ENCODE measurements at places on chromosomes 1 and 21.
A peak's percentile ranks its signal among the peaks of the same experiment; 100 is the strongest.

DNA sequence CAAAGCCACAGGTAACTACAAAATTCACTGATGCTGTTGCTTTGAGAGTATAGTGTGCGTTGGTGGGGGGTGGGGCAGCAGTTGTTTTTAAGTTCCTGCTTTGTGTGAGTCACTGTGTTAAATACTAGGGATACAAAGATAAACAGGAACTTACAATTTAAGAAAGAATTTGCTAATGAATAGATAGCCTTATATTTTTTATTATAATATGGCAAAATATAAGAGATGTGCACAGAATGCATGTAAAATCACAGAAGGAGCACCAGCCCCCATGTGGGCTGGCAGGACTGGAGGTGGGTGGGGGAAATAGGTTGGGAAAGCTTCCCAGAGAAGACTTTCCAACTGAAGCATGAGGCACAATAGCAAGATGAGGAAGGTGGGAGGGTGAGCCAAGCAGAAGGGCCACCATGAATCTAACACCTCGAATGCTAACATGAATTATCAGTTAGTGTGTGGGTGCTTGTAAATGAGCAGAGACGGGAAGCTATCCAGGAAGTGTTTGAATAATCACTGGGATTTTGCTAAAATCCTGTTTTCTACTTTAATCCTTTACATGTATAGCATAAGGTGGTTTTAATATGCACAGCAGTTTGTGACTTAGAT is 57.0 kb upstream of the RAVER2 start:
- no peak for DNase-seq

- no peak for DNase-seq
Observed at GRCh38 chr1:226889616-226890330, 19.4 kb downstream of the PSEN2 start.

DNA sequence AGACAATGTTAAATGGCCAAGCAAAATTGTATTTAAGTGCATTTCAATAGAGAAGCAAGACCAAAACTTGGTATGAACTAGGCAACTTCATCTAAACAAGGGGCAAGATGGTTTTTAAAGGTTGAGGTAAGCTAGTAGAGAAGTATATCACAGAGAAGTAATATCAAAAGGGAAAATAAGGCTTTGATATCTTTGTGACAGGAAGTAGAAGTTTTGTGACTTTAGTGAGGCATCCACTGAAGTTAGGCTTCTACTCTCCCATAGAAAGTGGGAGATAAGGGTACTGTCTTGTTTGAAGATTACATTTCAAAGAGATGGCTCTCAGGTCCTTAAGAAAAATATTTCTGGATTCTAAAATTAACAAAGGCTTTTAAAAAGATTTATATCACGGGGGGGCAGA is 8.9 kb downstream of the OR10T2 start:
- no peak for DNase-seq

DNA sequence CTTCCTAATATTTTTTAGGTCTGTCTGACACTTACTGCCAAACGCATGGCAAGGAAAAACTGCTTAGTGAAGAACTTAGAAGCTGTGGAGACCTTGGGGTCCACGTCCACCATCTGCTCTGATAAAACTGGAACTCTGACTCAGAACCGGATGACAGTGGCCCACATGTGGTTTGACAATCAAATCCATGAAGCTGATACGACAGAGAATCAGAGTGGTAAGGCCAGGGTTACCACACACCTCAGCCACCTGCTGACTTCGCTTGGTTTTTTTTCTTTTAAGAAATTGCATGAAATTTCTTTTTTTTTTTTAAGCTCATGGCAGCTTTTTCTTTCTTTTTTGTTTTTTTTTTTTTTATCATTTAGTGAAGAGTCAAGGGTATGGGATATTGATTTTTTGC is 17.2 kb downstream of the ATP1A1 start:
- DNase-seq, result no peak

DNA sequence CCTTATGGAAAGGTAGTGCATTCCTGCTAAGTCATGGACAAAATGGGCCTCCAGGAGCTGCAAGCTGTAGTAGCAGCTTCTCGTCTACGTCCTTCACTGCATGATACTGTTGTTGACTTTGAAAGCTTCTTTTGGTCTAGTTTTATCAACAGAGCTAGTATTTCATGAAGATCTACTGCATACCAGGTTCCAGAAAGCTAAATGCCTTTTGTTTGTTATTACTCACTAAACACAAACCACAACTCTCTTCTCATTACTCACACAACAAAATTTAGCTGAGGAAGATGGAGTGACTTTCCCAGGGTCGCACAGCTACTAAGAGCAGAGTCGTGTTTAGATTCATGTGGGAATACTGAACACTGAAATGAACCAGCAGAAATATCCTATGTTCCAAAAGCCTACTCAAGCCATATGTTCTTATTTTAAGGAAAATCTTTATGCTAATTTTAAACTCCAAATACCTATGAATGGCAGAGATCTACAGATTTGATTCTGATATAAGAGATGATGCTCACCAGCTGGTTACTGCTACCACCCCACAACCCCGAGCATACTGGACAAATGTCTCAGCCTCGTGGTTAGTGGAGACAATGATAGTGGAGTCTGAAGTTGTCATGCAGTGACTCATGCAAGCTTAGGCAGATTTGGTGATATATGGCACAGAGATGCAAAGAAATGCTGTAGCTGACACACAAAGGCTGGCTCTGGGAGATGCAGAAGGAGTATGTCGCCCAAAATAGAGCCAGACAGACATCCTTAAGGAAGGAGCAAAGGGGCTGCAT is 20.6 kb downstream of the PGBD2 start:
- no peak for DNase-seq

DNA sequence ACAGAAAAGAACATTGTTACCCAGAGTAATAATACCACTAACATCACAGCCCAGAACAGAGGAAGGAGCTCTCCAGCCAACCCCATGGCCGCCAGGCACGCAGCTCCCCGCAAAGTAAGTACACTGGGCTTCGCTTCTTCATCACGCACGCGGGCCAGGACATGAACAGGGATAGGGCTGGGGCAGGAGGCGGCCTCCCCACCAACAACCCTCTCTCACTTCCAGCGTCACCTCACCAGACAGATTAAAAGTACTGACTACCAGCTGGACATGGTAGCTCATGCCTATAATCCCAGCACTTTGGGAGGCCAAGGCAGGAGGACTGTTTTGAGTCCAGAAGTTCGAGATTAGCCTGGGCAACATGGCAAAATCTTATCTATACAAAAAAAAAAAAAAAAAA is 78.3 kb downstream of the NPHP4 start:
- no peak for DNase-seq

GRCh38 chr1:64962441-64962840 is 3.9 kb downstream of the JAK1 start:
- no peak for DNase-seq

DNA sequence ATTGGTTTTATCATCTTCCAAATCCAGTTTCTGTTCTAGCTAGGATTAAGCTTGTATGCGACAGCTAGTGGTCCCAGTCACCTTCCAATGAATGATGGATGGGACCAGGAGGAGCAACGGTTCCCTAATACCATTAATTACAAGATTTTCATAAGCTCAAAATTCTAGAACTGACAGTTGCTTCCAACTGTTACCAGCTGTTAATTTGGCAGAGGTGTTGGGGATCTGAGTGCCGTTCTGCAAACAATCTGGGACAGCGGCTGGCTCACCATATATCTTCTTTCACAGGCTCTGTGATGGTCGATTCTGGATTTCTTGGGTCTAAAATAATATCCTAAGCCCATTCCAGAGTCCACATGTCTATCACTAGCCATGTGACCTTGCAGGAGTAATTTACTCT is 34.5 kb upstream of the RALGPS2 start:
- peak; percentile 91 for DNase-seq

DNA sequence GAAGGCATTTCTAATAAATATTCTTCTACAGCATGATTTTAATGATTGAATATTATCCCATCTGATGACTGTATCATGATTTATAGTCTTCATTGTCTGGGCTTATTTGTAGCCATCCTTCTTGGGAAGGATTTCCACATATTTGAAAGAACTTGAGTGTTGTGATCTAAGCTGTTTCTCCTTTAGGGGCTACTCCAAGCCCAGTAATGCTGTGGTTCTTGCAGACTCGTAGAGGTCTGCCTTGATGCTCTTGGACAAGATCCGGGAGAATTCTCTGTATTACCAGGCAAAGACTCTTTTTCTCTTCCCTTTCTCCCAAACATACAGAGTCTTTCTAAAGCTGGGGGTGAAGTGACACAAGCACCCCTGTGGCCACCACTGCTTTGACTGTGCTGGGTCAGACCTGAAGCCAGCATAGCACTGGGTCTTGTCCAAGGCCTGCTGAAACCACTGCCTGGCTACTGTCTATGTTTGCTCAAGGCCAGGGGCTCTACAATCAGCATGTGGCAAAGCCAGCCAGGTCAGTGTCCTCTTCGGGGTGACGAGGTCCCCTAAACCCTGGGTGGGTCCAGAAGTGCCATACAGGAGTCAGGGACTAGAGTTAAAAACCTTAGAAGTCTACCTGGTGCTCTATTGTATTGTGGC is 107.4 kb downstream of the GIPC2 start:
- no peak for DNase-seq

GRCh38 chr1:220243947-220244346 is 28.3 kb downstream of the RAB3GAP2 start:
- no peak for DNase-seq

DNA sequence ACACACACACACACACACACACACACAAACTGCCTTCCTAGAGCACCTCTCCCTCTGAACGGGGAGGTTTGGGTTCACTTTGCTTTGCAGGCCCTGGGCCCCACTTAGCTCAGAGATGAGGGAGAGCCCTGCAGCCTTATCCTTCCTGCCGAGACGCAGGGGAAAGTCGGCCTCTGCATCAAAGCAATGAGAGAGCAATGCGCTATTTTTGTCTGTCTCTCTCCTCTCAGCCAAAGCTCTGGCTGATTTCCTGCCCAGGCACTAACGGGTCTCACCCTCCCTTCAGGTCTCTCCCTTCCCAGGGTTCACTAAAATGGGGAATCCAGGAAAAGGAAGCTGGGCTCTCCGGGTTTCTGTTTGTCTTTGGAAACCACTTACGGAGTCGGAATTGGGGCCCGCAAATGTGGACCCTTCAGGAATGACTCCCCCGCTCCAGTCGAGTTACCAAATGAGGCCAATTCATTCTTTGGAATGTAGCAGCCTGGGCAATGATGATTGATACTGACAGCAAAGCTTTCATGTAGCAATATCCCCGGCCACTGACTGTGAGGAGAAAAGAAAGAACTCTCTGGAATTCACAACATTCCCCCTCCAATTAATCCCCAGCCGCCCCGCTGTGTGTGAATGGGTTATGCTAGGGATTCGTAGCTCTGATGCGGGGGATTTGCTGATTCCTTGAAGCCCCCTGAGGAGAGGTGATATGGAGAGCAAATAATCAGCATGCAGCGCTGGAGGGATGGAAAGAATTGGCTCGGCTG is 61.5 kb upstream of the WLS start:
- DNase-seq, result no peak

DNA sequence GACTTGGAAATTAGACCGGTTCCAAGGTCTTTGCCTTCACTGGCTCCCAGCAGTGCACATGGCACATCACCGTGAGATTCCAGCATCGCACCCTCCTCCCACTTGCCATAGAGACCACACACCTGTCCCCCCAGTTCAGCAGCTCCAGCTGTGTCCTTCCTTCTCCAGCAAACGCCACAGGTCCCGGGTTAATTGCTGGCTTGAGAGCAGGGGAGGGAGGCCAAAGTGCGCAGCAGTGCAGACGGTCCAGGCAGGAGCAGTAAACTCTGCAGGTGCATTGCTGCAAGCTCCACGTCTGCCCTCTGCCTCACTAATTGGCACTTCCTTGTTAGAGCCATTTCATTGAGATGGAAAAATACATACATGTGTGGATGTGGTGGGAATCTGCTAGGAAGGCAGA is 65.3 kb downstream of the KLHDC7A start:
- DNase-seq, result no peak

GRCh38 chr1:37317870-37318467 is 156.4 kb upstream of the ZC3H12A start:
- DNase-seq, result no peak

GRCh38 chr1:212671342-212672031 is 28.2 kb downstream of the BATF3 start:
- peak; percentile 84 for DNase-seq

- DNase-seq, result no peak
Observed at GRCh38 chr1:175417316-175417715, 224.7 kb upstream of the KIAA0040 start.

DNA sequence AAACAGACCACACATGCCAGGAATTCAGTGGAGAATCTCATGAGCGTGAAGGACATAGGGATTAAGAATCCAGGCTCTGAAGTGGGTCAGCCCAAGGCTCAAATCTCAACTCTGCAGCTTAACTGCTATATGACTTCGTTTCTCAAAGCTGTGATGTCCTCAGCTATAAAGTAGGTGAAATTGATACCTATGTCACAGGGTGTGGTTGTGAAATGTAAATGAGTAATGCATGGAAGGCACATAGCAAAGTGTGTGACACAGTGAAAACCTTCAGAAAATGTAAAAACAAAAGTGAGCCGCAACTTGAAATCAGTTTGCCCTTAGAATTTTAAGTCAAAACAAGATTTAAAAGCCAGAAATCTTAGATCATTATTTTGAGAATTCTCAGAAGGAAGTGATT is 145.7 kb upstream of the PRMT6 start:
- DNase-seq, result no peak

DNA sequence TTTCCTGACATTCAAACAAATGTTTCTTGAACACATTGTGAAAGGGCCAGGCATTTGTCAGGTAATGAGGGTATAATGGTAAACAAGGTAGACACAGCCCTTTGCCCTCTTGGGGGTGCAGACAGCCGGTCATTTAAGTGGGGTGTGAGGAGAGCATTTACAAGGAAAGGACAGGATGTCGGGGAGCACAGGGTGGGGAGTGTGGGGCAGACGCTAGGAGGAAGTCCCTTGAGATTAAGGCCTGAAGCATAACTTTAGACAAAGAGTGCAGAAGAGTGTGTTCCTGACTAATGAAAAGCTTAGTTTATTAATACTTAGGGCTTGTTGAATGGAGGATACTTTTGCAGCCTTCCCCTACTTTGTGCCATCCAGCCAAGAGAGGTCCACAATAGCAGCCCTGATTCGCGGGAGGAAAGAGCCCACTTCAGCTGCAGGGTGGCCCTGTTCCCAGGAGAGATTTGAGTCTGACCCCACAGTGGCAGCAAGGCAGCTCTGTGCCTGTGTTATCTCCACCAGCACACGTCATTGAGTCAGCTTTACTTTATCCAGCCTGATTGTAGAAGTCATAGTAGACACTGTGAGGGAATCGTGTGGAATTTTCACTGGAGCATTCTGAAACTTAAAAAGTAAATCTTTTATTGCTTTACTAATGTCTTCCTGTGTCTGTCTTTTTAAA is 35.1 kb downstream of the MPZL1 start:
- no peak for DNase-seq

DNA sequence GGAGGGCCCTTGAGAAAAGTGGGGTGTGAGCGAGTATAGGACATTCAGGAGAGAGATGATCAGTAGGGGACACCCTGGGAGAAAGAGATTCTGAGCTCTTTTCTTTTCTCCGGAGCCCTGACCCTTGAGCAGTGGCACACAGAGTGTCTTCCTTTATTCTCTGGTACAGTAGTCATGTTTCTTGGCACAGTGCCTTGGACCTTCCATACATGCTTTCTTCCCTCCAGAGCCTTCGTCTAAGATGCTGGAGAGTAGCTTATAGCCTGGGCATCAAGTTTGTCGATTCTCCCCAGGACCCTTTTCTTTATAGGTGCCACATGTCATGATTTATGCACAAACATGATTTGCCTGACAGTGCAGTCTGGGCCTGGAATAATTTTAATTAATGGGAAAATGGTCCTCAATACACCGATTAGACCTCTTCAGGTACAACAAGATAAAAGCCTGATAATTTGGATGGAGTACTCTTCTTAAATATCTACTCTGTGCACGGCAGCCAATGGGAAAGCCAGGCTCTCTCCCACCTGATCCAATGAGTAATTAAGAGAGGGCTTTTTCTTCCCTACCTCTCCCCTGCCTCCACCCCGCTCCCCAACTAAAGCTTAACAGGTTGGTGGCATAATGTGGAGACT is at the start of gene TBX19:
TSS of gene TBX19 (plus strand) at position 582 of the 632 bp plus-strand sequence. CDS start 214 bp downstream, outside the sequence.
- no peak for DNase-seq
